ENCODE measurements at places on chromosomes 12 and 14.

- no peak for DNase-seq
Measured at GRCh38 chr14:20998674-20999366, at the start of gene SLC39A2. Gene SLC39A2 (plus strand): TSS chr14:20999293. CDS start chr14:20999447, 154 bp downstream.

DNA sequence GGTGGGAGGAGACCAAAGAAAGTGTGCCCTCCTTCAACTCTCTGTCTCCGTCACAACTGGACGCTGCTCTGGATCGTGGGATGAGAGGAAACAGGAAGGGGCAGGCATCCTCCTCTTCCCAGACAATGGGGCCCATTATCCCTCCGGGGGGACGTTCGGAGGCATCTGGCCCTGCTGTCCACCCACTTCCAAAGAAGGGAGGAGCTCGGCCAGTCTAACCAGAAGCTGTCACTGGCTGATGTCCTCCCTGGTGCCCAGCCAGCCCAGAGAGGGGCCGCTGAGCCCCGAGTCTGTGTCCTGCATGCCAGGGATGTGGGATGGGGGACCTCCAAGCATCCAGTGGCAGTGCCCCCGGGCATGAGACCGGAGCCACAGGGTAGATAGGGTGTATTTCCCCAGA is 39.8 kb upstream of the MEG3 start:
- DNase-seq = no peak

GRCh38 chr12:53232646-53233461 is 845 bp upstream of the RARG start:
- no peak for DNase-seq

DNA sequence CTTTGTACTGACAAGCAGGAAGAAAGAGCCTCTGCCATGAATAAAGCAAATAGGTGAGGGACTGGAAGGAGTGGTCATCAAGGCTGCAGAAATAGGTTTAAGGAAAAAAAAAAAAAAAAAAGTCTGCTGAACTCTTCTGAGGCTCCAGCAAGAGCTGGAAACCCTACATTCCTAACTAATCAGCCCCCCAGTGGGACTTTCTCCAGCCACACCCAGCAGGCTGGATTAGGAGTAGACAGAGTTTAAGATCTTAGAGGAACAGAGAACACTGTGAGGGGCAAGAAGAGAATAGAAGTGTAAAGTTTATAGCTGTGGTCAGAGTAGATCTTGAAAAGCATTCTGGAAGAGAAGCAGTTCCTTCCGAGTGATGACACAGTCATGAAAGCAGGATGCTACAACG is 66.4 kb downstream of the ATXN2 start:
- DNase-seq = no peak

DNA sequence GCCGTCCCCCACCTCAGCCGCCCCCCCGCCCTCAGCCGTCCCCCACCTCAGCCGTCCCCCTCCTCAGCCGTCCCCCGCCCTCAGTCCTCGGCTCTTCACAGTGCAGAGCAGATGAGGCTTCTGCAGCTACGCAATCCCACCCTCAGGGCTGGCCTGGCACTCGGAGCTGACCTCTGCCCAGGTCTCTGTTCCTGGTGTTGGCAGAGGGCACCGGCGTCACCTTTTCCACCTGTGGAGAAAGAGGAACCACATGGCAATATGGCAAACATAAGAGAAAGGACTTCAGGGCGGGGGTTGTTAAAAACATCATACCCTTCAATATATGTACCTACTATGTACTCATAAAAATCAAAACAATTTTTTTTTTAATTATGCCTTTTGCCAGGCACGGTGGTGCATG is 45.8 kb downstream of the MLXIP start:
- no peak for DNase-seq

DNA sequence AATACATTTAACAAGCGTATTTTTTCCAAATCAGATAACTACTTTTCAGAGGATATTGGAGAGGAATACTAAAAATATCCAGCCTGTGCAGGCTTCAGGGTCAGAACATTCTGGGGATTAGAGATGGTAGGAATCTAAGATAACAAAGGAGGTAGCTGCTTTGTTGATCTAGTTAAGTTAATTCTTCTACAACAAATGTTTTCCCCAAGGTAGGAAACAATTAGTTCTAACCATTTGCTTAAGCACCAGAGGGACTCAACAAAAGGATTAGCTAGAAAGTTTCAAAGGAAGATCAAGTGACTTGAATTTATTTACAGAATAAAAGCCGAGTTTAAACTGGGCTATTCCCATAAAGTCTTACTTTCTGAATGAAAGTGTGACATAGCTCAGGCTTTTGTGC is 524.2 kb downstream of the TMTC2 start:
- DNase-seq = no peak

- DNase-seq = no peak
Measured at GRCh38 chr12:84502180-84502860, 410.3 kb downstream of the SLC6A15 start.

DNA sequence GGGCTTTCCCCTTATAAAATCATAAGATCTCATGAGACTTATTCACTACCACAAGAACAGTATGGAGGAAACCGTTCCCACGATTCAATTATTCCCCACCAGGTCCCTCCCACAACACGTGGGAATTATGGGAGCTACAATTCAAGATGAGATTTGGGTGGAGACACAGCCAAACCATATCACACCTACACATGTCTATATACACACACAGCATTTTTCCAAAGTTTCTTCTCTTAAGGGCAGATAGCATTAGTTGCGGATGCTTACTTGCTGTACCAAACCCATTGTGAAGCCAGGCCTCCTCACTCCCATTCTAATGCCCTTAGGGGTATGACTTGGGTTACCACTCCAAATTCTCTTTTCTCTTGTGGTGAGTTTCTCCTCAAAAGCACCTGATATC is 104.1 kb upstream of the RAP1B start:
- no peak for DNase-seq

- DNase-seq = no peak
Measured at GRCh38 chr12:27772328-27773049, 7.5 kb upstream of the KLHL42 start.

GRCh38 chr12:119829439-119829838 is 47.7 kb downstream of the CIT start:
- DNase-seq = no peak

DNA sequence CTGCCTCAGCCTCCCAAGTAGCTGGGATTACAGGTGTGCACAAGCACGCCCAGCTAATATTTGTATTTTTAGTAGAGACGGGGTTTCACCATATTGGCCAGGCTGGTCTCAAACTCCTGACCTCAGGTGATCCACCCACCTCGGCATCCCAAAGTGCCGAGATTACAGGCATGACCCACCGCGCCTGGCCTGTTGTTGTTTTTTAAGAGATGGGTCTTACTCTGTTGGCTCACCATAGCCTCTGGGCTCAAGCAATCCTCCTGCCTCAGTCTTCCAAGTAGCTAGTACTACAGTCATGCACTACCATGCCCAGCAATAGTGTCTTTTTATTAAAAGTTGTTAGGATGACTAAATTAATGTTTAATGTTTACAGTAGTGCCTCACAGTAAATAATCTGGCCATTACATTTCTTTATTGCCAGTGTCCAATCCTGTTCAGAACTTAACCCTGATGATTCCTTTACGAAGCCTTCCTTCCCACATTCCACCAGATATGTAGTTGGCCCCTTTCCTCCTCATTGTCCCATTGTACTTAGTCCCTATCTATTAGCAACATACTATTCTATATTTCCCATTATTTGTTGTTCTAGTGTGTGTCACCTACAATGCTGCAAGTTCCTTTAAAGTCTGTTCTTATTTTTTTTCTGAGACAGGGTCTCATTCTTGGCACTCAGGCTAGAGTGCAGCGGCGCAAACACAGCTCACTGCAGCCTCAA is 8.8 kb upstream of the SMARCC2 start:
- DNase-seq = no peak

DNA sequence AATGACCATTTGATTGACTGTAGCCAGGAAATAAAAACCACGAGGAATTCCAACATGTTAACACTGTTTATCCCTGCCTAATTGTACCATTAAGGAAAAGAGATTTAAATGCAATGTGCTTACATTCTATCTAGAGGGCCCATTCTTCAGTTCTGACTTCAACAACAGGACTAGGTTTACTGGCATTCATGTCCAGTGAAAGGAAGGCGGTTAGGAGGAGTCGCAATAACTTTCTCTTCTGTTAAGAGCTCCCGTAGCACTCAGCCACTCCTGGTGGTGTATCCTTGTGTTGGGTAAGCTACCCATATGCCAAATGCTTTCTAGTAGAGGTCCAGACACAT is 154.7 kb downstream of the STXBP6 start:
- no peak for DNase-seq

- DNase-seq = peak; percentile 64
Measured at GRCh38 chr12:66107451-66107915, 23.1 kb downstream of the LLPH start.

DNA sequence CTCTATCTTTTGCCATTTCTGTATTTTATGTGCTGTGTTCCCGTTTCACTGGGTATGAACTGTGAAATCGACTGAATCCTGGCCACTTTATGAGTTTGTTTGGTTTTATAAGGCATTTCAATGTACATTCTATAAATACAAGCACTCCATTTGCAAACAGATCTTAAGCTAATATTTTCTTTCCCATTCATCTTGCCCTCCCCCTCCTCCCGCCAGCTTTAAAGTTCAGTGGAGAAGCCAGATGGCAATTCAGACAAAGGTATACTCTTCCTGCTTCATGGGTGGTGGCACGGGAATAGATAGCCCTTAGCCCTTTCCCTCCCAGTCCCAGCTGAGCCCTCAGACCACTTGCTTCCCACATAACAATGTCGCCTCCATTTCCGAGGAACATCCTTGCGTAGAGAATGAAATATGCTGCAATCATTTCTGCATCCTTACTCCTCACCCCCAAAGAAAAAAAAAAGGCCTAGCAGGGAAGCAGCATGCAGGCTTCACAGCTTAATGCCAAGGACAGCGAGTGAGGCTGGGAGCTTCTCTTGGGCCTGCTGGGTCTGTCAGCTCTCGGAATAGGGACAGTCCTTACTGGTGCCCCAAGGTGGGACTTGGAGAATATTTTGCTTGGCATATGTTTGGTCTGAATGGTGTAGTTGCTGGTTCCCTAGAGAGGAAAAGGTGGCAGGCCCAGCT is 52.8 kb upstream of the SRSF5 start:
- no peak for DNase-seq

DNA sequence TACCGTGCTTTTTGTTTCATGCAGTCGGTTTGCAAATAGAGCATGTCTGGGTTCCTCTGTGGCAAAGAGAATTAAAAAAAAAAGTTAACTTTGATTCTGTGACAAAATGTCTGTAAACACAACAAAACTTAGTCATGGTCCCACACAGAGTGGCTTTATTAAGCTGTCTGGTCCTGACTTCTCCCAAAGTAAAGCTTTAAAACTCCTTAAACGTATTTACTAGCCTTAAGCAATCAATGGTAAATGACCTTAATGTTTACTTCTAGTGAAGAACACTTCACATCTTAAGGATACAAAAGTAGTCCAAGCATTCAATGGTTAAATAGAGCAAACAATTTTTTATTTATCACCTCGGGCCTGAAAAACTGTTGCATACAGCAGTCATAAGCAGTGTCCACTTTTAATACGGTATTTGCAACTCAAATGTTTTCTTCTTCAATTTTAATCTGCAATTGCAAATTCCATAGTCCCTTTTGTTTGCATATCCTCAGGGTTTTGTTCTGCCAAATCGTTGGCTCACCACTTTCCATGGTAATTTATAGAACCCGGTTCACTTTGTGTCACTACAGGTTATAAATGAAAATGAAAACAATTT is 453.0 kb upstream of the MIS18BP1 start:
- DNase-seq = no peak

- DNase-seq = no peak
Measured at GRCh38 chr12:95118788-95119179, 45.4 kb upstream of the NR2C1 start.

GRCh38 chr14:75794615-75795038 is 133.6 kb downstream of the TTLL5 start:
- DNase-seq = no peak

GRCh38 chr12:119262388-119262787 is 72.1 kb upstream of the CCDC60 start:
- DNase-seq = no peak

- DNase-seq = no peak
Measured at GRCh38 chr12:51181558-51181957, 8.6 kb upstream of the TFCP2 start.

DNA sequence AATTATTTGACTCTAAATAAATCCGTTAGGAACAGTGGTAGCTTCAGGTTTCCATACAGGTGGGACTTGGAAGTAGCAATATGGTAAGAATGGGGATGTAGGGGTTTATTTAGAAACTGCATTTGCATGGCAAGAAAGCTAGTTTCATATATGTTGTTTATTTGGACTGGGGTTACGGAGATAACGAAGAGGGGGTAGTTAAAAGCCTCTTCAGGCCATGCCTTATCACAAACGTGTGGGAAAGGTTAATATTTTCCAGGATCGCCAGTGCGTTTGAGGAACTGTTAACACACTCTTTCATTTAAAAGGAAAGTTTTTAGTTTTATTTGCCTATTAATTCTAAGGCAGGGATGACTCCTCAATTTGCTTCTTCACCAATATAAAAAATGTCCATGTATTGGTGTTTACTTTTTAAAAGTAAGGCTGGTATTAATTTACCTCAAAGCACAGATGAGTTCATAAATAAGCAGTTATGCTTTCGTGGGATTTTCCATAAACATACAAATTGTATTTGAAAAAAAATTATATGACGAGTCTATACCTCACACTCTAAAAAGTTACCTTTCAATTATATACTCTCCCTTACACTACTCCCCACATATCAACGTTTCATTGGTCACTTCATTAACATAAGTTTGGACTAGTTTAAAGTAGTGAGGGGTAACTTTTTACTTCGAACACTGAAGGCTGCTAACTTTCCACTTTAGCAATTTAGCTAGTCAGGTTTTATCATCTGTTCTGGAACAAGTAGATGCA is 814 bp downstream of the RAB2B start:
- DNase-seq = no peak

GRCh38 chr12:92802906-92803305 is 100.1 kb downstream of the PLEKHG7 start:
- DNase-seq = no peak

DNA sequence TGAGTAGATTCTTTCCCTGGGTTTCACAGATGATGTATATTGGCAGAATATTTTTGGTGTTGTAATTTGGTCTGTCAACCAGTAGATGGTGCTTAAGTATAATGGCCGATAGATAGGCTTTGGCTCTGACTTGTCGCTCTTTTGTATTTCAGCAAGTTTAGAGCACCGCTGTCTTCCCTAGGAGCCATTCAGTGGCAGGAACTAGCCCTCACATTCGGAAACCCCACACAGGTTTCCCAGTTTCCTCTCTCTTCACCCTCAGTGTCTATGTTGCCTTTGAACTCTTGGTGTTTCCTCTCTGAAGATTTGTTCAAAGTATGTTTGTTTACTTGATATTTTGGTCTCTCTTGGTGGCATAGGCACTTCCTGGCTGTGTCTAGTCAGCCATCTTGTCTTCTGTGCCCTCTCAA is 102.2 kb downstream of the GPHN start:
- no peak for DNase-seq

All from GF-D8 (cell line).